Left ventricle myocardium inferior (tissue), 1 donor: ENCODE measurements at places on chromosomes 11 and 22.
A peak's percentile ranks its signal among the peaks of the same experiment; 100 is the strongest.

DNA sequence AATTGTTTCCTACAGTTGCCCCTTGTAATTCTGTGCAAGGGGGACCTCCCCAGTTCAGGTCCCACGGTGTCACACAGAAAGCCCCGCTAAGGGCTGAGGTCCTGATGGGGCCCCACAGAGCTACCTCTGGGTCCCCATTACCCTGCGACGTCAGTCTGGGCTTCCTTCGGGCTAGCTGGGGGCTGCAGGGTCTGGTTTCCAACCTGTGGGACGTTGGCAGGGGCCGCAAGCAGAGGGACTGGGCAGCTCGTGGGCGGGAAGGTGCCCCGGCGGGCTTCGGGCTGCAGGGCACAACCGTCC lies 698 bp downstream of the SLC37A4 start:
- DNase-seq, result no peak

GRCh38 chr11:36002196-36002595 lies 58.3 kb downstream of the LDLRAD3 start:
- DNase-seq, result no peak

GRCh38 chr11:65352783-65353182 lies 1.8 kb upstream of the TIGD3 start:
- no peak for DNase-seq

- DNase-seq, result no peak
Observed at GRCh38 chr11:12001186-12001585, 7.2 kb downstream of the DKK3 start.

DNA sequence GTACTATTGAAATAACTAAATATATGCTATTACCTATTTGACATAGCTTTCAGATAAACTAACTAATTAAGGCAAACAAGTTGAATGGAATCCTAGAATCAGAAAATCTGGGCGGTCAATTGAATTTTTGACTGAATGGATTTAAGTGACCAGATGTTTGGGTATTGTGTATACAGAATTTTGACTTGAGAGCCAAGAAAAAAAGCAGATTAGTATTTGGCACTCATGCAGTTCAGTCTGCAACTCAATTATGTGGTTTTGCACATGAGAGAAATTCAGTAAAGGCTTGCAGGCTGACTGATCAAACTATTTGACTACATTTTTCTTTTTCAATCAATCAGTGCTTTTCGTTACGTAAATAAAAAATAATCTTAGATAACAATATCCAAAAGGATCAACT lies 254.8 kb downstream of the GUCY1A2 start:
- no peak for DNase-seq

DNA sequence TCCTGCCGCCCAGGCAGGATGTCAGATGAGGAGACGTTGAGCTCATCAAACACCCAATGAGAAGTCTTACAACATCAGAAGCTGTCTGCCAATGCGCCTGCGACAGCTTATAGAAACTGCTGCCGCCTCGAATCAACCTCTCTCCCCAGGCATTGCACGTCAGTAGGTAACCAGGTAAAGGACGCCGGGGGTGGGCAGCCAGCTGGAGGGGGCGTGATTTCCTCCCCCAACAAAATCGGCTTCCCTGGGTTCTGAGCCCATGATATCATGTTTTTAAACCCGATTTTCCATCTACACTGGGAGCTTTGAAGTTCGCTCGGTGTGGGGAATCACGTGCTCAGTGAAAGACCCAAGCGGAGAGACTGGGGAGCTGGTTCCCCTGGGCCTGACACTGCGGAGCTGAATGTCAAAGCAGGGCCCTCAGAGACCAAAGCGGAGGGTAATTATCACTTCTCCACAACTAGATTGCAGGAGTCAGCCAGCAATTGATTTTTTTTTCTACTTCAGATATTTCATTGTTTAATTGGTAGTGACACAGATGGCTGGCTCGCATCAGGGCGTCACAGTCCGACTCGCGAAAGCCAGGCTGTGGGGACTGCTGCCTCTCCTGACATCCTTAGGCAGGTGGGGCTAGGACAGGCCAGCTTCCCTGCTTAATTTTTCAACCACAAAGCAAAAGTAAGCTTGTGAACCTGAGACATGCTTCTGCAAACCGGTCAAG lies 15.4 kb downstream of the FAM83F start:
- DNase-seq, result no peak

DNA sequence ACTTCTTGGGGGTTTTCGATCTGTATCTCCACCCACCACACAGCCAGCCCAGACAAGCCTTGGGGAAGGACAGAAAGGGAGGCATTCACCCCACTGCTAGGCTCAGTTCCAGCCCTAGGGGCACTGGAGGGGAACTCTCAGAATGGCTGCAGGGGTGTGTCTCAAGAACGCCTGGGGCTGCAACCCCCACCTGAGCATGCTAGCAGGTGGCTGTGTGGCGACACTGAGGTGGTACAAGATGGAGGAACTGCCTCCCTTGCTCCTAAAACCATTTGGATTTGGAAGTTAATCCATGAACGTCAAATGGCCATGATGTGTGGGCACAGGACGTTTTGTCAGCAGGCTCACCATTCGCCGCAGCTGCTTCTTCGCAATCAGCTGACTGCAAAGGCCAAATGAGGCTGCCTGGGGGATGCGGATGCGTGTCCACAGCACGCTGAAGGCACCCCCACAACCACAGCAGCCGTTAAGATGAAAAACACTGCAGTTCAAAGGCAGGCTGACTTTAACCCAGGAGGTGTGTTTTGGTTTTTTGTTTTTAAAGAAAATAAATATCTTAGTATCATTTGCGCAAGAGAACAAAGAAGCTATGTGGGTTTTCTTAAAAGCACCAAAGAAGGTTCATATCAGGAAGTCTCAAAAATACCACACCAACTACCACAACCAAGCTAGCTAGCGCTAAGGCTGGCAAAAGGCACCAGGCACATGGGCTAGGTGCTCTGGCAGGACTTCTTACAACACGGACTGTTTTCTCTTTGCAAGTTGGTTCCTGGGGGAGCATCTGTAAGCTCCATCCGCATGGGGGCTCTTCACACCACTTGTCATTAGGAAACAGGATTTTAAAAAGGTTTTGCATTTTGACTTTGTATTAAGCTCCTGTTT lies 22.2 kb upstream of the NAP1L4 start:
- DNase-seq, result no peak

DNA sequence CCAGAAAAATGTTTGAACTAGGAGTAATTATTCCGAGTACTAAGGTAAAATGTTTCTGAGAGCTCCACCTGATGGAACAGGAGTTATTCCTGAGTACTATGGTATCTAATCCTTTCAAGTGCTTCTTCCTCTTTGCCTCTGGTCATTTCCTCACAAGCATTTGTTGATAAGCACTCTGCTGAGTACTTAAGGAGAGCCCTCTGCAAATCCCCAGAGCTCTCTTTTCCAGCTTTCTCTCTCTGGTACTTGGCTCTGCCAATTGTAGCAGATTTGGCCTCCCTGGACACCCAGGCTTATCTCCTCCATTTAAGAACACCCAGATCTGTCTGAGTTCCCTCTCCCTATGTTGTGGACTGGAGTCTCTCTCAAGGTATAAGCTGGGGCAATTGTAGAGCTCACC lies 457.0 kb downstream of the MN1 start:
- DNase-seq, result no peak

DNA sequence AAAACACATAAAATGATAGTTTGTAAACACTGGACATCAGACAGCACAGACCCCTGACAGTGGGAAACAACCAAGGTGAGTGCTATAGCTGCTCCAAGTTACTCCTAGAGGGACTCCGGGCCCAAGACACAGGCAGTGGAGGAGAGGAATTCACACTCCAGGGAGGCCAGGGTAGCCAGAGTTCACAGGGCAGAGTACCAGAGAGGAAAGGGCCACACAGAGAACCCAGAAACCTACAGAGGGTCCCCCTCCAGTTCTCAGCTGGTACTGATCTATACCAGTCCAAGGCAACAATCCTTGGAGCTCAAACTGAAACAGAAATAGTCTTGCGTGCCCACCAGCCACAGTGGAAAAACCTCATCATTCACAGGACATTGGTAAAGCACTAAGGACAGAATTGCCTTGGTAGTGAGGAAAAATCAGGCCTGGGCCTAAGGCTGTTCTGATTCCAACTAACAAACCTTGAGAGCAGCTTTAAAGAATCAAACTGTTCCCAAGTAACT lies 7.6 kb downstream of the VPS37C start:
- DNase-seq, result no peak

DNA sequence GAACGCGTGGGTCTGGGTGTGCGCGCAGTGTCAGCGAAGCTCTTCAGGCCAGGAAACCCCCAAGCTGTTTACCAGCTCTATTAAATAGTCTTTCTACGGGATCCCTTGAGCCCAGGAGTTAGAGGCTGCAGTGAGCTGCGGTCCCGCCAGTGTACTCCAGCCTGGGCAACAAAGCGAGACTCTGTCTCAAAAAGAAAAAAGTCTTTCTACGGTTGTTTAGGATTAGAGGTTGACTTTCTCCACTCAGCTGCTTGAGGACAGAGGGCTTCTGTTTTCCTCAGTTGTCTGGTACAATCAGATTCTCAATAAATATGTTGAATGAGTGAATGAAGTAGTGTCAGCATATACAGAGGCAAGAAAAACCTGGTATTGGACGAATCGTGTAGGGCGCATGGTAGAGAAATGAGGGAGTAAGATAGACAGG lies 619 bp downstream of the SART1 start:
- DNase-seq, result no peak

DNA sequence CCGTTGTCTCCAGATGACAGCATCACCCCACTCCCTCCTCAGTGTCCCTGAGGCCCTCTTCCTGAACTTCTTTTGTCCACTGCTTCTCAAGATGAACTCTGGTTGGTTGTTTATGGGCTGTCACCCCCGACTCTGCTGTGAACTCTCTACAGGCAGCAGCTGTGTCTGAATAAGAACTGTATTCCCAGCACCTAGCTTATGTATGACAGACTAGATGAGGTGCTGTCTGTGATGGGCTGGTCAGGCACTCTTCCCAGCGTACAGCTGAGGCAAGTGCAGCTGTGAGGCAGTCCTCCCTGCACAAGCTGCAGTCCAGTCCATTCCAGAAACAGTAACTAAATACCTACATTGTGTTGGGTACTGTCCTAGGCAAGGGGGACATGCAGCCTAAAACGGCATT lies 111.4 kb upstream of the PITPNB start:
- no peak for DNase-seq

- DNase-seq, result peak; percentile 79
Observed at GRCh38 chr22:41532908-41533825, 11.1 kb downstream of the POLR3H start.

DNA sequence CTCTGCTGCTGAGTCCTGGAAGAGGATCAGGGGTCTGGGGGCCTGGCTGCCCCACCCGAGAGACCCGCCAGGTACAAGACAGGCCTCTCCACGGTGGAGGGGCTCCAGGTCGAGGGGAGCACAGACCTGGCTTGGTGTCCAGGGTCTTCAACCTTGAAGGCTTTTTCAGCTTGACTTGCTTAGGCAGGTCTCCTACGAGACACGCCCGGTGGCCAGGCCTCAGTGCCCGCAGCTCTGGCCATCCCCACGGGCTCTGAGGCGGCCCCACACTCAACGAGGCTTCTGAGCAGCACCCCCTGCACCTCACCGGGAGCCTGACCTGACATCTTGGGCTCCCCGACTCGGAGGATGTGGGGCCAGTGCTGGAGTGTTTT lies 6.6 kb upstream of the PLXNB2 start:
- DNase-seq, result no peak

DNA sequence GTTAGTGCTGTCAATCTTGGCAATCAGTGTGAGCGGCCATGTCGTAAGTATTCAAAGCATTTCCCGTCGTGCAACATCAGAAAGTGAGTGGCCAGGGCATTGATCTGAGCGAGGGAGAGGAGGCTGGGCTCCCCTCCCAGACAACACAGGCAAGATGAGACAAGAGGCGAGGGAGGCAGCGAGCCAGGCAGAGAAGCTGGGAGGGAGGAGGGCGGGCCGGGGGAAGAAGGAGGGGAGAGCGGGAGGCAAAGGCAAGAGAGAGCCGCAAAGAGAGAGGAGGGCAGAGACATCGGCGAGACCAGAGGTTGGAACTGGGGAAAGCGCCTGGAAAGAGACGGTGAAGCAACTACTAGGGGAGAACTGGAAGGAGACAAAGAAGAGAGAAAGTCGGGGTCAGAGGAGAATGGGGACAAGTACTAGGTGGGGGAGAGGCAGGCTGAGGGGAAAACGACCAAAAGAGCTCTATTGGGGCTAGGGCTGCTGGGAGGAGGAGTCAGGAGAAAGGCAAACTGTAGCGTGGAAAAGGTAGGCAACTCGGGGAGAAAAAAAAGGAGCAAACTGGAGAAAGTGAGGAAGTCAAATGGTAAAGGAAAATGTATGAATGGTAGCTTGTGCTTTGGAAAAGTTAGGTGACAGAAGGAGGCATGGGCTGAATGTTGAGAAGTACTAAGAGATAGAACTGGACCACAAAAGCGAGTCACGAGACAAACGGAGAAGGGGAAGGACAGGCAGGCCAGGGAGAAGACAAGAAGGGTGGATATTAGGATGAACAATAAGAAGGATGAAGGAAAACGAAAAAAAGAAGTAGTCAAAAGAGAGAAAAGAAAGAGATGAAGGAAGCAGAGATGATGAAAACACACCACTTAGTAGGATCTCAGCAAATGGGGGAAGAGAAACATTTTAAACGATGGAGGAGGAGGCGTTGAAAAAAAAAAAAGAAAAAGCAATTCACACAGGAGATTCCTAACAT lies 130.5 kb upstream of the C11orf58 start:
- DNase-seq, result peak; percentile 88

DNA sequence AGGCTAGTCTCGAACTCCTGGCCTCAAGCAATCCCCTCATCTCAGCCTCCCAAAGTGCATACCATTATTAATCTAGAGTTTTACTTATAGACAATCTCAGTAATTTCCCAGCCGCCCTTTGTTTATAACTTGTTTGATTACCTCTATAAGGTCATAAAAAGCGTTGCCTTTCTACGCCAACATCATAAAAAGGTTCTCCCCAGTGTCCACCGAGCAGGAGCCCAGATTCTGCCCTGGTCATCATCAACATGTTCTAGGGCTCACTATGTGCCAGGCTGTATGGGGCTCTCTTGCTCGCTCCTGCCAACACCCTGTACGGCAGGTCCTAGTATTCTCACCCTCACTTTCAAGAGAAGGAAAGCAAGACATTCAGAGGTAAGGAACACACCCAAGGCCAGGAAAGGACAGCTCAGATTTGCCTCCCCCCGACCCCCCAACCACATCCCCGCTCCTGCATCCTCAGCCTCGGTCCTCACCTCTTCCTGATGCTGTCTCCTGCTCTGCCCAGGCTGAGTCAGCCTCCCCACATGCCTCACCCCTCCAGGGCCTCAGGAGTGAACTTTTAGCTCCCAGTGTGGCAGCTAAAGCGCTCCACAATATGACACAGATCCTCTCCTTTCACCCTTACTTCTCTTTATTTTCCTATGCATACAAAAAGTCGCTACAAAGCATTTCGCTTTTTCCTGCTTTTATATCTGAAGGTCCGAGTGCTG lies 14.3 kb downstream of the ARFGAP3 start:
- no peak for DNase-seq

DNA sequence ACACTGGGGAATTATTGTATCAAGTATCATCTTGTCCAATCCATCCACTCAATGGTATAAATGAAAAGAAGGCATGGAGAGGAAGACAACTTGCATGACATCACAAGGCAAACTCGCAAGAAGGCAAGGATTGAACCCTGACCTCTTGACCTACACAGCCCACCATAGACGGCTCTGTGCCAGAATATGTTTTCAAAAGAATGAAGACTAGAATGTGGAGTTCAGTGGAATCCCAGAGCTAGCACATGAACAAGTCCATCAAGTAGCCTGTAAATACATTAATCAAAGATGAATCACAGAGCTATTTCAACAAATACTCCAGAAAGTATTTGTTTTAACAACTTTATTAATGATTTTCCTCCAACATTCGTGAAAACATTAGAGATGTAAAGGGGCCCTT lies 189.7 kb downstream of the GUCY1A2 start:
- no peak for DNase-seq
